Stimulated activated CD8-positive, alpha-beta memory T cell treated with anti-CD3 and anti-CD28 coated beads, Interleukin-4, amount 100 ng/mL, for 1 hour (primary cell): ENCODE measurements at places on chromosomes 2 and 18.

DNA sequence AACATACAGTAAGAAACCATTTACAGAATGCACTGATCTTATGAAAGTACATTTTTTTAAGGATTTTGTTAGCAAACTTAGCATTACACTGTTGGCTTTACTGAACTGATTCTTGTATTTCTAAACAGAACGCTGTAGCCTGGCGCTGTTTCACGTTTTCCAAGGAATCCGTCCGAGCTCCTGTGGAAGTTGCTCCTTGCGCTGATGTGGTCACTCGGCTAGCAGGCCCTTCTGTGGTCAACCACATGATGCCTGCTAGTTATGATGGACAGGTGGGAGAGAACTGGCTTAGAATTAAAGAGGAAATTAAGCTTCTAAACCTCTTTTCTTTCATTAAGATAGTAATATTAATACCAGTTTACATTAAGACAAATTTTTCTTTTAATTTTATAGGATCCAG, 76.8 kb downstream of the CEP192 start:
- no peak for DNase-seq

DNA sequence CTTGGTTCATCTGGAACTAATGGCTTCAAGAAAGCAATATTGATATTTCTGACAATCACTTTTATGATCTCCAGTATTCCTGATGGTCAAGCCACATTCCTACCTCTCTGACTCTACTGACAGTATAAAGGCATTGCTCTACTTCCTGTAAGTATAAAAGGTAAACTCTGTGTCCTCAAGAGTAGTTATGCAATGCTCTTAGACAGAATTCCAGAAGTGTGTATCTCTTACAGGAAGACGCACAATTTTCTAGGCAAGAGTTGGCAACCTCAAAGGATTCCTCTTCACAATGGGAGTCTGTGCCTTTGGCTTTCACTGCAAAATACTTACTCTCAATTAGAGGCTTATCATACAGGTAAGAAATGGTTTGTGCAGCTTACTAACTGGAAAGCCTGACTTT, 100.1 kb downstream of the THADA start:
- no peak for DNase-seq

- no peak for DNase-seq
These were observed 47.9 kb downstream of the RBMS1 start for GRCh38 chr2:160445673-160446072.

DNA sequence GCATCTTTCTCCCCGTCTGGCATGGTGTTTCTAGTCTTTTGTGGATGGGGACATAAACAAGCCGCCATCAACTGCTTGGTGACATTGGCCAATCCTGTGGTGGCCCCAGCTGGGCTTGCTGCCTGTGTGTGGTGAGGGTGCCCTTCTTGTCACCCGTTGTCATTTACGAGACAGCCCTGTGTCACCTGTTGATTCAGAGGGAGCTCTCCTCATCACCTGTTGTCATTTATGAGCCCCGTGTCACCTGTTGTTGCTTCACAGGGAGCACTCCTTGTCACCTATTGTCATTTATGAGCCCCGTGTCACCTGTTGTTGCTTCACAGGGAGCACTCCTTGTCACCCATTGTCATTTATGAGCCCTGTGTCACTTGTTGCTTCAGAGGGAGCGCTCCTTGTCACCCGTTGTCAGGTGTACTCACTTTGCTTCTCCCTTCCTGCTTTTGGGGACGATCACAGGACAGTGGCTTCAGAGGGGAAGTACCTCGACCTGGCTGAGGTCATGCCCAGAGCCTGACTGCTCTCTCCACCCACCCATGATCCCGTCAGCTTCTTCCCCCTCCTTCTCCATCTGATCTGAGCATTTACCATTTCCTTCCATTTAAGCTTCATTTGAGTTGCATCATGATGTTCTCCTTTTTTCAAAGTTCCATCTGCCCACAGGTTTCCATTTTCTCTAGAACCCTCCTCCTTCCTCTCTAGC, 29.1 kb downstream of the HPCAL1 start:
- no peak for DNase-seq

GRCh38 chr18:22349317-22349898, 68.3 kb downstream of the CTAGE1 start:
- no peak for DNase-seq

DNA sequence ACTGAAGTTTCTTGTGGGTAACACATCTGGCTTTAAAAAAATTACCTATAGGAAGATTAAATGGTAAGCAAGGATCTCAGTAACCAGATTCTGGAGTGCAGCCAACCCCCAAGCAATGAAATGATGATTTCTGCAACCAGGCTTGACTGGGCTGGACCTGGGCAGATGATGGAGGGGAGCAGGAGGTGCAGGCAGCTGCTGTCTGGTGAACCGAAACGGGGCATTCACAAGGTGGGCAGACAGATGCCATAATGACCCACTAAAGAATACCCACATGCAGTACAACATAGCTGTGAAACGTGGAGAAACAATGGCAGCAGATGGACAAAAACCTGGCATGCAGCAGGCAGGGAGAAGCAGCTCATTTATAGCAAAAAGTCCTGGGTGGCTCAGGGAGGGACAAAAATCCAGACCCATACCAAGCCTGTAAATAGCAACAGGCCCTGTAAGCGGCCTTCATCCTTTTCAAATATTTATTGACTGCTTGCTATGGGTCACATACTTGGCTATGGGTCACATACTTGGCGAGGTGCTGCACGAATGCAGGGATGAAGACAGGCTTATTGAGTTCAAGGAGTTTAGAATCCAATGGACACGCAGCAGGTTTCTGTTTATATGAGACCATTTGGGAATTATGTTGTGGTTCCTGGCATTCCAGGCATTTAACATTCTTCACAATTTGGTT, 244.7 kb downstream of the HRH4 start:
- no peak for DNase-seq

DNA sequence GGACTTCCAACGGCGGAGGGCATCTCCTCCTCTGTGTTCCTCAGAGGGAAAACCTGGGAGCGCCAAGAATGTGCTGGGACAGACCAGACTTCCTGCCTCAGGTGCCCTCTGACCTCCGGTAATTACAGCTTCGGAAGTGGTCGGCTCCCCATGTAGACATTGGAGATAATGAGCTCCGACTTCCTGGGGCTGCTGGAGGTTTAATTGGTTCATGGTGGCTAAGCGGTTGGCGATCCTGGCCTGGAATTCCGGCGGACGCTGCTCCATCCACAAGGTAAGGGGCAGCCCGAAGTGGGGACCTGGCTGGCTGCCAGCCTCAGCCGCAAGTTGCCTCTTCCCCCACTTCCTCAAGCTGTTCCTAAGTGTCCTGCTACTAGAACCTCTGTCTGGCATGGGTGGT, 83.2 kb upstream of the EPC2 start:
- no peak for DNase-seq

DNA sequence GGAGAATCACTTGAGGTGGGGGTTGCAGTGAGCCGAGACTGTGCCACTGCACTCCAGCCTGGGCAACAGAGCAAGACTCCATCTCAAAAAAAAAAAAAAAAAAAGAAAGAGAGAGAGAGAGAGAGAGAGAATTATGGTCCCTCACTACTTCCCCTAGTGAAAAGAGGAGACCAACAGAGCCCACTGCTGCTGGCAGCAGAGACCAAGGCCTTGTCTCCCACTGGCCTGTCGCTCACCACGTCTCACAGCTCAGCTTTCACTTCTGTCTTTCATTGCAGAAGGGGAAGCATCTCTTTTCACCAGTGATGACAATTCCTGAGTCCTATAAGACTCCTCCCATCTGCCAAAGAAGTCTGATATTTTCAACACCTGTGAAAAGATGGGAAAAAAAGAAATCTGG, 81.3 kb downstream of the CLHC1 start:
- DNase-seq, result no peak

- DNase-seq, result no peak
These were observed 230.4 kb downstream of the FHOD3 start for GRCh38 chr18:36527740-36528455.

GRCh38 chr2:59196491-59196890, 955.4 kb upstream of the FANCL start:
- no peak for DNase-seq

DNA sequence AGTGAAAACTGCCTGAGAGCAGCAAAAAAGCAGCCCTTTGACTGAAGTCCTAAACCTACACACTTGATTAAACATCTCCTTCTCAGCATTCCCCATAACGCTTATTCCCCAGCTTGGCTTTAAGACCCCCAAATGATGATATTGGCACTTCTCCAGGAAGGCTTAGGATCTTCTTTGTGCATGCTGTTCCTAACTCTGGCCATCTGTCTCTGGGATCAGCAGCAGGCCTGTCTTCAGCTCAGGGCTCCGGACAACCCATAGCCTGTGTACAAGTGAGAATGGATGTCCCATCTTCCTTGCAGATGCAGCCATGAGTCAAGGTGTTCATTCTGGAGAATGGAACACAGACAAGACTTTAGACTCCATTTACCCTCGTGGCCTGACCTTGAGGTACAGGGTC, 81.6 kb upstream of the TMEM17 start:
- no peak for DNase-seq

GRCh38 chr2:5365871-5366461, 326.2 kb upstream of the SOX11 start:
- DNase-seq, result no peak

GRCh38 chr2:54545702-54546450, 89.7 kb downstream of the SPTBN1 start:
- DNase-seq, result no peak

DNA sequence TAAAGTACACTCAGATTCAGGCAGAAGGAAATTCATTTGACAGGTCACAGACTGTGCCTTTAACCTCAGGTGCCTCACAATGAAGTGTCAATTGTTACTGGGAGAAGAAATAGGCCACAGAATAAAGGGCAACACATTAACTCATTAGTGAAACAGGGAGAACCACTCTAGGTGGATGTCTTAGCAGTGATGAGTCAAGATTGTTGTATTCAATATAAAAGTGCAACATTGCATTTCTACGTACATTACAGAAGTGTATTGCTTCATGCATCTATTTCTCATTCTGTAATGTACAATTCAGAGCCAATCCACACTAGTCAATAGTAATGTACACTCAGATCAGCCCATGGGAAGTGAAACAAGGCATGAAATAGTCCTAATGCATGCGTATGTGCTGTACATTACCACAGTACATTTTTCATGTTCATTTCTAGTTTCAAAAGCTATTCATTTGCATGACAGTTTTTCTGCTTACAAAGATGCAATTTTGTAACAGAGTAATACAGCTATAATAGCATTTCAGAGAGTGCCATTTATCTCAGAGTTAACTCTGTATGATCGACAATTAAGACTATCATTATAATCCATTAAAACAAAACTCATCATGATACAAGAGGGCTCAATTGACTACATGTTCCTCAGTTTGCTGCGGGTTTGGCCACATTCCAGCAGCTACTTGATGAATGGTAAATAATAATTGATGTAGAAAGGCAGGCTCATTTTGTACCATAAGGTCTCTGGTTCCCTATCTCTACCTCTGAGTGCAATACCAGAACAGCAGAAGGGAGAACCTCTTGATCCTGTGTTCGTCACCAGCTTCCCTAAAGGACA, 12.2 kb upstream of the ARL5A start:
- DNase-seq, result no peak

DNA sequence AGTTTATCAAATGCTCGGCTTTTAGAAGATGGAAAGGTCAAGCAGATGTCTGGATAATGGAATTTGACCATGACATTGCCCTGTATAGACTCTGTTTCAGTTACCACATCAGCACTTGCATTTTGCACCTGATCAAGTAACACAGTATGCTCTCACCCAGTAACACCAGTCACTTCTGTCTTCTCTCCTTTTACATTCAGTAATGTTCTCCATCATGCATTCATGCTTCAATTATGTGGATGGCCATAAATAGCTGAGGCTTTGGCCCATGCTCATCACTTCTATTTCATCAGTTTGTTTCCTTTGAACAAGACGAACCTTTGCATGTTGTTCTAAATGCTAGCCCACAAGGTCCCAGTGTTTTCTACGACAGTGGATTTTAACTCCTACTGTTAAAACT, 322.9 kb upstream of the ACVR2A start:
- DNase-seq, result no peak

- no peak for DNase-seq
These were observed 1.4 kb upstream of the IDH1 start for GRCh38 chr2:208256192-208256782.

DNA sequence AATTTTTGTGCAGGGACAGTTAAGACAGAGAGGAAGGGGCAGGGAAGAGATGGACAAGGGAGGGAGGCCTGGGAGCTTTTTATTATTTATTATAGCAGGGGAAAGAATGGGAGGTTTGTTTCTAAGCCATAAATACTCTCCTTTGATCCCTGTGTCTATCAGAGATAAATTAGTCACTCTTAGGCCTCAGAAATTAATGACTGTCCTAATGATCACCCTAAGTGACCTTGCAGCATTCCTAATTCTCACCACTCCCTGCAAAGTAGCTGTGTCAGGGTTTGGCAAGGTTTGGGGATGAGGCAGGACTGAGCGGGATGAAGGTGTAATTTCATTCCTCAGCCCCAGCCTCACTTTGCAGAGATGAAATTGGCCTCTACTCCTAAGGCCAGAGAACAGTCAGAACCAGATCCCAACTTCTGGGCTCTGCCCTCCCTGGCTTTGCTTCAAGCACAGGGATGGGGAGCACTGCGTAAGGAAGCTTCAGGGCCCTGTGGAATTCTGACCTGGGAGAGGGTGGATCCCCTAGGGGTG, 95.0 kb downstream of the TMEM17 start:
- no peak for DNase-seq

DNA sequence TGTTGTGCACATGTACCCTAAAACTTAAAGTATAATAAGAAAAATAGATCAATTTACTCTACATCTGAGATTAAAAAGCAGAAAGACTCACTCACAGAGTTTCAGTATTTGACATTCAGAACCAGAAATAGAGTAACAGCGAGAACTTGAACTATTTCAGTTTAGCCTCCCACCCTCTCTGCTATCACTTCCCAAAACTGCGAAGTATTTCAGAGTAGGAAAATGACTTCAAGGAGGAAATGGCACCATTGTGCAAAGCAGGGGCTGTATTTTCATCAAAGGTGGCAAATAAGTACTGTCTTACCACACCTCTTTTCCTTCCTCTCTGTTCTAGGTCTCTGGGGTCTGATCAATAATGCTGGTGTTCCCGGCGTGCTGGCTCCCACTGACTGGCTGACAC, 13.6 kb downstream of the DHRS9 start:
- no peak for DNase-seq

DNA sequence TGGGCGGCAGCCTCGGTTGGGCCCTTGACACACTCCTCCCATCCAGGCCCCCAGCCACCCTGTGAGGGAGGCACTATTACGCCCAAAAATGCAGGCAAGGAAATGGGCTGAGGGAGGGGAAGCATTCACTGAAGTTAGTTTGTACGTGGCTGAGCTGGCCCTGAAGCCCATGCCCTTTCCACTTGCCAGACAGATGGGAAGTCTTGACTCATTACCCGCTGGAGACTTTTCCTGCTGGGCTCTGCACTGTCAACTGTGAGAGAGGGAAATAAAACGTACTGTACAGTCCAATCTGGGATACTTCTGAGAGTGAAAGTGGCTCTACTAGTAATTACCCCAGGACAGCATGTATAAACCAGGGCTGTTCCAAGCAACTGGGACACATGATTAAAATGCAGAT, 125.9 kb downstream of the MSH2 start:
- DNase-seq, result no peak

- no peak for DNase-seq
These were observed 740.3 kb upstream of the RAB6C start for GRCh38 chr2:129239141-129239540.
